ENCODE measurements at places on chromosomes 7 and 10.

DNA sequence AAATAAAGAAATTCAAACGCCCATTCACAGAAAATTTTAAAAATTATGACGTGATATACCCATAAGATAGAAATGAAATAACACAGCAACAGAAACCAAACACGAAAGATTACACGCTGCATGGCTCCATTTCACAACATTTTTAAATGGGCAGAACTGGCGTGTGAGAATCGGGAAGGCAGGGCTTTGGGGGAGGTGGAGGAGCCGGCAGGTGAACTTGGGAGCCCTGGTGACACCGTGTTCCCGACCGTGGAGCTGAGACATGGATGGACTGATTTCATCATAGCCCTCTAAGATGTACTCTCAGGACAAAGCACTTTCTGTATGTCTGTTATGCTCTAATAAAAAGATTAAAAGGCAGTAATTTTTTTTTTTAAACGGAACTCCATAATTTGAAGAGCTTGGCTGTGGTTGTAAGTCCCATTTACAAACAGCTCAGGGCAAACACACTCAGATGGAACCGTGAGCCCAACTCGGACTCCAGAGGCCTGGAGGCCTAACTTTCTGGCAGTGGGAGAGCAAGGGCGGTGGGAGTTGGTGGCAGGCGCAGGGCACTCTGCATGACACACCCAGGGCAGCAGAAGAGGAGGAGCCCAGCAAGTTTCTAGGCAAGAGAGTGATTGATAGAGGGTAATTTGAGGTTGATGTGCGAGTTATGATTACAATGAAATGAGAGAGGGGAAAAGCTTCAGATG lies 203.4 kb downstream of the MAD1L1 start:
- DNase-seq = no peak

GRCh38 chr7:130309986-130310385 lies 17.0 kb downstream of the CPA4 start:
- DNase-seq = no peak

- no peak for DNase-seq
Observed at GRCh38 chr7:106196460-106197021, 84.4 kb upstream of the SYPL1 start.

GRCh38 chr7:38669965-38670520 lies 38.9 kb upstream of the AMPH start:
- DNase-seq = no peak

Data from islet precursor cell (in vitro differentiated cells).